T-helper 22 cell (primary cell): ENCODE measurements at places on chromosomes 5 and 9.

GRCh38 chr9:79471580-79472543 is 99.9 kb upstream of the TLE4 start:
- DNase-seq = no peak

- DNase-seq = no peak
These were observed 299.3 kb upstream of the POU5F2 start for GRCh38 chr5:94040591-94041148.

DNA sequence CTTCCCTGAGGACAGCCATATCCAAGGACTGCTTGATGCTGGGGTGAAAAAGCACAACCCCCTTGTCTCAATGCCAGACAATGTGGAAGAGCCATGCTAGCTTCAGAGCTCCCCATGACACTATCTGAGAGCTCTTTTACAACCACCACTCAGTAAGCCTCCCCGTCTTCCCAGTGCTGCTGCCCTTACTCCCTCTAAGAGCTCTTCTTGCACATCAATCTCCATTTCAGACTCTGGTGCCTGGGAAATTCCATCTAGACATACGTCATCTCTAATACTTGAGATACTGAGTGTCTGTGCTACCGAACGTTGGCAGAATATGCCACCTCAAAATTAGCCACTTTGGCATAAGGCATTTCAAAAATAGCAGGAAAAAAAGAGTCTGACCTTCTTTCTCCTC is 94.5 kb downstream of the EDIL3 start:
- no peak for DNase-seq

GRCh38 chr5:74672215-74672877 is 12.7 kb upstream of the HEXB start:
- no peak for DNase-seq

- DNase-seq = no peak
These were observed 204.5 kb downstream of the DENND1A start for GRCh38 chr9:123725389-123725788.

- no peak for DNase-seq
These were observed 149.7 kb downstream of the SLIT3 start for GRCh38 chr5:169151051-169151805.

- no peak for DNase-seq
These were observed 28.0 kb upstream of the GRAMD2B start for GRCh38 chr5:126395198-126395597.

DNA sequence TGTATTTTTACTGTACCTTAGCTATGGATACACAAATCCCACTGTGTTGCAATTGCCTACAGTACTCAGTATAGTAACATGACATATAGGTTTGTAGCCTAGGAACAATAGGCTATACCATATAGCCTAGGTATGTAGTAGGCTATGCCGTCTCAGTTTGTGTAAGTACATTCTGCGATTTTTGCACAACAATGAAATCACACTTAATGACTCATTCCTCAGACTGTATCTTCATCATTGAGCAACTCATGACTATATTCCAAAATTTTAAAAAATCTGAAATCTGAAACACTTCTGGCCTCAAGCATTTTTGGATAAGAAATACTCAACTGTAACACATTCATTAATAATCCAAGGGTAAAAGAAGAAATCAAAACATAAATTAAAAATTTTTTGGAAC is 666.8 kb upstream of the GRAMD2B start:
- DNase-seq = no peak

DNA sequence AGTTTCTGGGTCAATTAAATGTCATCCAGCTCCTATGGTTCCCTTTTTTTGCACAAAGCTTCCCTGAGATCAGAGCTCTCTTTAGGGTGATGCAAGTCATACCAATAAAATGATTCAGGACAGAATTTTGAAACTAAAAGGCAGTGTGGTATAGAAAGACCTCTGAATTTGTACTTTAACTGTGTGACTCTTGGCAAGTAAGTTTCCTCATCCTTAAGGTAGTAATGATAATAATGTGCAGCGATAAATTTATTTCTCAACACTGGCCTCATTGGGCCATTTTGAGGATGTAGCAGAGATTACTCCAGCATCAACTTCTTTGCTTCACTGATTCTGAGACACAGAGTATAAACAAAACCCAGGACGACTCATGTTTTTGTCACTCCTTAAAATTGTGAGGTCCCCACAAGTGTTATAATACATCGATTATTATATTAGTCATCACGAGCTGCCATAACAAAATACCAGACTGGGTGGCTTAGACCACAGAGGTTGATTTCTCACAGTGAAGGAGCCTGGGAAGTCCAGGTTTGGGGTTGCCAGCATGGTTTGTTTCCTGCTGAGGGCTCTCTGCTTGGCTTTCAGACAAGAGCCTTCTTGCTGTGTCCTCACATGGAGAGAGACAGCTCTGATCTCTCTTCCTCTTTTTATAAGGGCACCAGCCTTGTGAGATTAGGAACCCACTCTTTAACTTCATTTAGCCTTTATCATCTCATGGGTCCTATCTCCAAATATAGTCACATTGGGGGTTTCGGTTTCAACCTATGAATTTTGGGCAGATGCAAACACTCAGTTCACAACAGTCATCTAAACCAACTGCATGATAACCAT is 293.0 kb downstream of the ZNF608 start:
- DNase-seq = no peak

- DNase-seq = no peak
These were observed at the start of gene SPACA9 for GRCh38 chr9:132878695-132879456. TSS of gene SPACA9 (plus strand) at chr9:132878898. CDS start at chr9:132883948, 5,050 bp downstream.

DNA sequence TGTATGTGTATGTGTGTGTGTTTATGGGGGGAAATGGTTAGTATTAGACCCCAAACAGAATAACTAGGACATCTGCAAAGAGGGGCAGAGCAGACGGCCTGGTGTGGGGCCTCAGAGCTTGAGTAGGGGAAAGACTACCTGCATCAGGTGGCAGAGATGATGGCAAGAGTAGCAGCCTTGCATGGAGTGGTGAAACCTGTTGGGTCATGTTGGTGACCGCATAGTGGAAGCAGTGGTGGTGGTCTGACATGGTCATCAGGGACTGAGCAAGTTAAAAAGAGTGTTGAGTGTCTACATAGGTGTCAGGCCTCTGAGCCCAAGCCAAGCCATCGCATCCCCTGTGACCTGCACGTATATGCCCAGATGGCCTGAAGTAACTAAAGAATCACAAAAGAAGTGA is 153.2 kb downstream of the FGF10 start:
- no peak for DNase-seq

DNA sequence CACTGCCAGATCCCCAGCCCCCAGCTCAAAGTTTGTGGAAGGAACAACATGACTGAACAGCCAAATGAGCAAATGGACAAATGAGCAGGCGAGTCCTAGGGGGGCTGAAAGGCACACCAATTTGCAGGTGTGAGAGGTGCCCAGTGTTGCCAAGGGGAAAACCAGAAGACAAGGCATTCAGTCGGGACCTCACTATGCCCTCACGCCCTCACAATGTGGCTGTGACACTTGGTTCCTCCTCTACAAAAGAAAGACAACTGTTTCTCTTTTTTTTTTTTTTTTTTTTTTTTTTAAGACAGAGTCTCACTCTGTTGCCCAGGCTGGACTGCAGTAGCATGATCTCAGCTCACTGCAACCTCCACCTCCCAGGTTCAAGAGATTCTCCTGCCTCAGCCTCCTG is 28.0 kb downstream of the TNIP1 start:
- DNase-seq = no peak

DNA sequence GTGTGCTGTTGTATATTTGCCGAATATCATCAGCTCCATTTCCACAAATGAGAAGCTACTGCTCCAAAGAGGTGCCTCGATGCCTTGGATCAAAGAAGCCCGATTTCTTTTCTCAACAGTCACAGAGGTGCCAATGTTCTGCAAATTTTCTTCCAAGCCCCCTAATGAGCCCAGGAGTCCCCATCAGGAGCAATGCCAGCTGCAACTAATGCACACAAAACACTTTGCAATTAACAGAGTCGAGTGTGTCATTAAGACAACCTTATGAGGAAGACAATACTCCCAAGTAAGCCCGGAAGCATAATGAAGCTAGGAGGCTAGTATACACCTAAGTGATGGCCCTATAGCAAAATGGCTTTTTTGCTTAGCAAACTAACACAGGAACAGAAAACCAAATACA is 247.0 kb downstream of the TRIM32 start:
- no peak for DNase-seq

GRCh38 chr9:120257483-120257882 is 322.5 kb downstream of the CDK5RAP2 start:
- no peak for DNase-seq

GRCh38 chr9:32603914-32604852 is 31.2 kb upstream of the NDUFB6 start:
- DNase-seq = no peak

DNA sequence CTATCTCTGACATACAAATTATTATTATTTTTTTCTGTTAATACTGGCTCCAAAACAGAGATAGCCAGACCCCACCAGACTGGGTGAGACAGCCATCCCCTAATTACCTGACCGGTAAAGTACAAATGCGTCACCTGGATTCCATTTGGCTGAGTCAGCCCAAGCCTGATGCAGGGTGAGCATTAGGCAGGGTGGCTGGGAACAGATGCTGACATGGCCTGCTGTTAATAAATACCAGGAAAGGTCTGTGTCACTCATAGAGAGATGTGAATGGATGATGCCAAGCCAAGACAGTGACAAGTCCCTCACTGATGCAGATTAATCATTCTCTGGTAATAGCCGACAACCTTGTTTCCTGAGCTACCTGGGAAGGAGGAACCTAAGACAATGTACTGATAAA is 183.5 kb downstream of the TRIM32 start:
- no peak for DNase-seq

- no peak for DNase-seq
These were observed 15.8 kb upstream of the TIFAB start for GRCh38 chr5:135467871-135468485.

DNA sequence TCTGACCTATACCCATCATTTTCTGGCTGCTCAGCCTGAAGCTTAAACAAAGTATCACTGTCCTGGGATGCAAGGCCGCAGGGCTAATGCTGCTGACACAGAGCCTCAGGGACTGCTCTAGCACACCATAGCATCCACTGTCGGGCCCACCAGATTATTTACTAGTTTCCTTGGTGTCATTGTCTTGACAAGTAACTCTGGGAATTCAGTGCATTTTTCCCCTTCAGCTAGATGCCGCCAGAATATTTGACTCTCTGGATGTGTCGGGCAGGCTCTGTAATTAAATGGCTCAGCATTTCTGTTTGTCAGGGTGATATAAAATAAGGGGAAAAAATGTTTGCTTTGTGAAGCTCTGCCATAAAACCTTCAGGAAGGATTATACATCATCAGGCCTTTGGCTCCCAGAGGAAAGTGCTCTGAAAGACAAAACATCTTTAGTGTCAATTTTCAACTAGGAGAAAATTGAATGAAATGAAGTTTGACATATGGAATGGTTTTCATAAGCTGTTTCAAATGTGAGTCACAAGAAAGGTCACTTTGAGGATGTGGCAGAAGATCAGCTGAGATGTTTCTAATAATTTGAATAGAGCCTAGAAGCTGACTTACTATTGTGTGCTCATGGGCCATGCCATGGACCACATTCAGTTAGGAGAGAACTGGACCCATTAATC is 350.1 kb downstream of the TMEM232 start:
- DNase-seq = no peak

DNA sequence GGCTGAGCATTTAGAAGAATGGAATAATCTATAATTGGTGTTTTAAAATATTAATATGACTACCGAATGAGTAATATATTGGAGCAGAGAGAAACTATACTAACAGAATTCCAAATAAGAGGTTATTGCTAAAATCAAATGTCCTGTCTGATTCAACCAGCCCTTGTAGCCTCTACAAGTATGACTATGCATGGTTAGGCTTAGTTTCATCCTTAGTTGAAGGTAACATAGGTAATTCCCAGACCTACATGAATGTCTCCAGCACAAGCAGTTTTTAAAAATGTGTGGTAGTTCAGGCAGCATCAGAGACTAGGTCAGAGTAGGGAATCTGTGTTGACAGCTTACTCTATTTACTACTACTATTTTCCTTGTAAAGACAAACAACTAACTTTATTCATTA is 51.7 kb upstream of the SLC27A6 start:
- DNase-seq = no peak

DNA sequence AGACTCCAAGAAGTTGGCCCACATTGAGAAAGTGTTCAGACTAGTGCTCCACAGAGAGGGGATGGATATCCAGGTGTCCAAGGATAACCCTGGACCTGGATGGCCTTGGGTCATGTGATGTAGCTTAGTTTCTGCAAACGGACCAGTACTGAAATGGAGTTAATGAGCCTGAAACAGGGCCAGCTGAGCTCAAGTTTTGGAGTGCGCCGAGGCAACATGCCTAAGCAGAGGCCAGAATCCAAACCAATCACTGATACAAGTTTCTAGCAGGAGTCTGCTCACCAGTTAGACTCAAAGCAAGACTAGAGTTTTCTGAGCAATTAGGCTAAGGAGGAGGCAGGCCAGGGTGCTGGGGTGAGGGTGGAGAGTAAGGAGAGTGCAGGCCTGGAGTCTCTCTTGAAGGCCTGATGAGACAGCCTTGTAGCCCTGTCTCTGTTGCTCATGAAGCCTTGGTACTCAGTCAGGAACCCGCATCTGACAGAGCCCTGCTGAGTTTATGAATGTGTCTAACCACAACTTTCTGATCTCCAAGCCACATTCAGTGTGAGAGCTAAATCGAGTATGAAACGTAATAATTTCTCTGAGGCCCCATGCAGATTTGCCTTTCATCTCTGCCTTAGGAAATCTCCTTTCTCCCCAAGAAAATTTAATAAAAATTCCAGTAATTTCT is 68.9 kb upstream of the EQTN start:
- no peak for DNase-seq

GRCh38 chr9:136808806-136809158 is 1.0 kb downstream of the RABL6 start:
- no peak for DNase-seq

DNA sequence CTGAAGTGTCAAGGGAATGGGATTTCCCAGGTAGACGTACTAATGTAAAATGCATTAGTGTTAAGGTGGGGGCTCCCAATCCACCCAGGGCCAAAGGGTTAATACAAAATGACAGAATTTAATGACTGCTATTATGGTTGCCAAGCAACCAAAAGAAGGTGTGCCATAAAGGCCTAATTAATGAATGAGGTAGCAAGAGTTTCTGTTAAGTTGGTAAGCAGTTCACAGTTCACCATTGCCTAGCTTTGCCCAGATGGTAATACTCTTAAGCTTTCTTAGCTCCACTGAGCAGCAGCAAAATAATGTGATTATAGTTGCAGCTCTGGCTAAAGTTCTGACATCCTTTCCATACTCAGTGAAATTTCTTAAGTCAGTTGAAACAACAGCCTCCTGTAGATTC is 211.7 kb downstream of the DENND1A start:
- DNase-seq = no peak

DNA sequence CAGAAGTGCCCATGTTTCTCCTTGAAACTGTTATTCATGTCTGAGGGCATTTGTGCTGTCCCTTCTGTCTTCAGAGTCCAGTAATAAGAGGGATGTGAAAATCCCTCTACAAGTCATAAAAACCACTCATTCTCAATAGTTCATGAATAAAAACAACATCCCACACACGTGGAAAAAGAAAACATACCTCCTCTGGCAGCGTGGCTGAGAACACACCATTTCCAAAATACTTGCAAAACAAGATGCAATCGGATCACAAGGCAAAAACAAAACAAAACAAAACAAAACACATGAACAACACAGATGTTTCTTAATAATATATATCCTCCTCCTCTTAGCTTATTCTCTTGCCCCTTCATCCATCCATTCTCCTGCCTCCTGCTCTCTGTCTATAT is 71.0 kb upstream of the EQTN start:
- no peak for DNase-seq

GRCh38 chr9:129874261-129875101 is 39.2 kb downstream of the USP20 start:
- DNase-seq = no peak

- DNase-seq = no peak
These were observed 233.2 kb downstream of the ROR2 start for GRCh38 chr9:91716815-91717214.
